Forelimb muscle (tissue), 1 donor: ENCODE measurements at places on chromosomes 1 and 21.

DNA sequence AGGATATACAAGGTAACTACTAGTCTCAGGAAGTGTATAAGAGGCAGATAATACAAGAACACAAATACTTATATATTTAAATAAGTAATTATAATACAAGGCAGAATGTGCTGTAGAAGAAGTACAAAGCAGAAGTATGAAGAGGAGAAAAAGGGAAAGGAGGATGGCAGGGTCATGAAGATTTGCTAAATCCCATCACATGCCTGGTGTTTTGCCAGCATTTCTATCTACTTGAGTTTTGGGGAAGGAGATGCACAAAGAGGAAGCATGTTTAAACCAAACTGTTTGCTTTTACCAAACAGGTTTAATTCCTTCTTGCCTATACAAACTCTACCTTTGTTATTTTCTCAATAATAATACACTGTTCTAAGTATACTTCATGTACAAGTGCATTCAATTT, 60.9 kb upstream of the PODN start:
- no peak for DNase-seq

GRCh38 chr21:19724081-19724480, 1274.1 kb upstream of the NCAM2 start:
- DNase-seq, result no peak

GRCh38 chr1:211473823-211474222, 18.1 kb downstream of the RD3 start:
- no peak for DNase-seq

DNA sequence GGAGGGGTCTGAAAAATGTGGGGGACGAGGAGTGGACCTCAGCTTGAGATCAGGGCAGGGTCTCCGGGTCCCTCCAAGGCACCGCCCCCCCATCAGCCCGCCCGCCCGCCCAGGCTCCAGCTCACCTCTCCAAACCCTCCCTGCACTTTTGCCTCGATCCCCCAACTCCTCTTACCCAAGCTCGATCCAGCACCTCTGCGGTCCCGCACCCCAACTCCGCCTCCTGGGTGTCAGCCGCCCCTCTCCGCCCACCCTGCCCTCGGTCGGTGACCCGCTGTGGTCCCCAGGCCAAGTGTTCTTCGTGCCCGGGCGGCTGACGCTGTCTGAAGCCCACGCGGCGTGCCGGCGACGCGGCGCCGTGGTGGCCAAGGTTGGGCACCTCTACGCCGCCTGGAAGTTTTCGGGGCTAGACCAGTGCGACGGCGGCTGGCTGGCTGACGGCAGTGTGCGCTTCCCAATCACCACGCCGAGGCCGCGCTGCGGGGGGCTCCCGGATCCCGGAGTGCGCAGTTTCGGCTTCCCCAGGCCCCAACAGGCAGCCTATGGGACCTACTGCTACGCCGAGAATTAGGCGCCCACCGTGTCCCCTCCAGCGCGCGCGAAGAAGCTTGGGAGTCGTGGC, 5.7 kb downstream of the HAPLN2 start:
- no peak for DNase-seq

DNA sequence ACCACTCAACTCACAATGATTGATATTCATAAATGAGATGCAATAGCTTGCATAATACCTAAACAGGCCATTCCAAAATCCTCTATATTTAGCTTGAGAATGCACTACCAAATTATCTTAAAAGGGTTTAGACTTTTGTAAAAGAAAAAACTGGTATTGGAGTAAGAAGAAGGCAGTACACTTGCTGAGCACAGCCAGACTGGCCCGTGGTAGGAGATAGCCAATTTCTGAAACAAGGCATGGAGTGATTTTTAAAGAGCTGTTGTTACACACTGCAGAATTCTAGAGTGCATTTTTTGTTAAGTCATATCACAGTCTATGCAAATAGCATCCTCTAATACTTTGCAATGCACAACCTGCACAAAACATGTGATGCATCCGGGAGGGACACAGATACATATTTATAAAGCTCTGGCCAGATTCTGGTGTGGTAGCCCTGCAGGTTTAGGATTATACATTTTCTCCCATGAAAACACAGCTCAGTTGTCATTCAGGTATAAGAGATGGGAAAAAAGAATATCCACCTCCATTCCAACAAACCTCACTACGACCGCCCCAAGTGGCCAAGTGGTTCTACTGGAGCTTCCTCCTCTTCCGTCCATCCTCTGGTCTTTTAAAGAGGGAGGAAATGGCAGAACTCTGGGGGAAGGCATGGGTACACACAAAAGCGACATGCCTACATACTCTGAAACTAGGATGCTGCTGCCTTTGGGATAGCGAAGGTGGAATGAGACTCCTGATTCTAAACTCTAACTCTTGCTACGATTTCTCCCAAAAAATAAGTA, 40.8 kb downstream of the BCAR3 start:
- no peak for DNase-seq

- no peak for DNase-seq
Measured at GRCh38 chr1:234843946-234844345, 234.0 kb upstream of the IRF2BP2 start.

- no peak for DNase-seq
Measured at GRCh38 chr1:52683367-52683940, 14.7 kb downstream of the COA7 start.

GRCh38 chr21:45515241-45516061, 26.8 kb downstream of the SLC19A1 start:
- DNase-seq, result no peak

DNA sequence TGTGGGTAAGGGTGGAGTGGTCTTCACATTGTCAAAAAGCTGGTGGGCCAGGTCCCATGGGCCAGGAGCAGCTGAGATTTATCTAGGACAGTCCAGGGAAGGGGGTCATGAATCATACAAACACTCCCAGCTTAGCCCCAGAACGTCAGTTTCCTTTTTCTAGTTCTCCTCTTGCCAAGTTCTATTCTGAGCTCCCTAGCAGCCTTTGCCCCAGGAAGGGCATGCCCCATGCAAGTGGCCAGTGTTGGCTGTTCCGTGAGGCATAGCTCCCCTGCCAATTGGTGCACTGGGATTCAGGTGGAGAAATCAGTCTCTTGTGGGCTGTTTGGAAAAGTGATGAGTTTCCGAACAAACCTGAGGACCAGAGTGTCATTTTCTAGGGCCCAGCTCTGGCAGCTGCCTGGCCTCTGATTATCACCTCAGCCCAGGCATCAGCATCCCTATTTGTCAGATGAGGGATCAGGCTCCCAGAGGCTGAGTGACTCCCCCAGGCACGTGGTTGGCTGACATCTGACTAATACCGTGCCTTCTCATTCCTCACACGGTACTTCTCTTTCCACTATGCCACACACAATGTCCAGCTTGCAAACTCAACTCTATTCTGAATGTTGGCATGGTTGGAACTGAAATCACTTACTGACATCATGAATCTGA, 14.2 kb upstream of the MYOM3 start:
- no peak for DNase-seq

GRCh38 chr1:155650231-155650757, 38.3 kb downstream of the YY1AP1 start:
- no peak for DNase-seq

GRCh38 chr1:89616844-89617627, 15.9 kb upstream of the LRRC8C start:
- no peak for DNase-seq

DNA sequence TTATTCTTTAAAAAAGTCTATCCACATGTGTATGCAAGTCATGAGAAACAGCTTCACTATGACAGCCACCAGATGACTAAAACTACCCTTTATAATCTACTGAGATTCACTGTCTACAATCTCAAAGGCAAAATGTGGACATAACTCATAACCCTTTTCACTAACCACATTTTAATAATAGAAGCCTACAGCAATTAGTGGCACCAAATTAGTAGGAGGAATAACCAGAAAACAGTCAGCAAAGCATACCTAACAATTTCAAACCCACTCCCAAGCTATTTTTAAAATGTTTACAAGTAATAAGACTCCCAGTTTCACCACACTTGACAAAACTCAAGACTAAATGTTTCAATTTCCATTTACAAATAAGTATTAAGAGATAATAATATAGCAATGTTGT, 442.9 kb downstream of the PTPRC start:
- no peak for DNase-seq

GRCh38 chr1:119587341-119587740, 60.7 kb downstream of the ZNF697 start:
- no peak for DNase-seq

GRCh38 chr1:244636488-244637259, 16.3 kb upstream of the DESI2 start:
- no peak for DNase-seq

DNA sequence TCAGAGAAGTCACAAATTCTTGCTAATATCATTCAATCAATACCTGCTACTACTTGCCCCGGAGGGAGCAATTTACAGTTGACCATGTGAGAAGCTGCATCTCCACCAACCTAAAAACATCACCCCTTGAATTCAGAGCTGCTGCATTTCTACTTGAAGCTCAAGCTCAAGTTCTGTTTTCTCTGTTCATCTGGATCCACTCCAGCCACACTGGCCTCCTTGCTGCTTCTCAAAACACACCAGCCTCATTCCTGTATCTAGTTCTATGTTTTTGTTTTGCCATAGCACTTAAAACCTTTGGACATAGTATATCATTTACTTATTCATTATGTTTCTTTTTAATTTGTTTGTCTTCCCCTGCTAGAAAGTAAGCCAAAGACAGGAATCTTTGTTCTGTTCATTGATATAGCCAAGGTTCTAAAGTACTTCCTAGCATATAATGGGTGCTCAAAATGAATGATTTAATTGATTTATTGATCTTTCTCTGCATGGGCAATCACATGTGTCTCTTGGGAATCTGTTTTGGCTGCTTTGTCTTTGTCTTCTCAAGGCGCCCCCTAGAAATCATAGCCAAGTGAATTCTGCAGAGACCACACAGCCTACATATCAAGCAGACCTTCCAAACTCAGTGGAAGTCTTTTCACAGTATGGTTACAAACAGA, 23.6 kb downstream of the SYF2 start:
- DNase-seq, result no peak

- DNase-seq, result no peak
Measured at GRCh38 chr1:74571891-74572290, 59.5 kb upstream of the LRRC53 start.

DNA sequence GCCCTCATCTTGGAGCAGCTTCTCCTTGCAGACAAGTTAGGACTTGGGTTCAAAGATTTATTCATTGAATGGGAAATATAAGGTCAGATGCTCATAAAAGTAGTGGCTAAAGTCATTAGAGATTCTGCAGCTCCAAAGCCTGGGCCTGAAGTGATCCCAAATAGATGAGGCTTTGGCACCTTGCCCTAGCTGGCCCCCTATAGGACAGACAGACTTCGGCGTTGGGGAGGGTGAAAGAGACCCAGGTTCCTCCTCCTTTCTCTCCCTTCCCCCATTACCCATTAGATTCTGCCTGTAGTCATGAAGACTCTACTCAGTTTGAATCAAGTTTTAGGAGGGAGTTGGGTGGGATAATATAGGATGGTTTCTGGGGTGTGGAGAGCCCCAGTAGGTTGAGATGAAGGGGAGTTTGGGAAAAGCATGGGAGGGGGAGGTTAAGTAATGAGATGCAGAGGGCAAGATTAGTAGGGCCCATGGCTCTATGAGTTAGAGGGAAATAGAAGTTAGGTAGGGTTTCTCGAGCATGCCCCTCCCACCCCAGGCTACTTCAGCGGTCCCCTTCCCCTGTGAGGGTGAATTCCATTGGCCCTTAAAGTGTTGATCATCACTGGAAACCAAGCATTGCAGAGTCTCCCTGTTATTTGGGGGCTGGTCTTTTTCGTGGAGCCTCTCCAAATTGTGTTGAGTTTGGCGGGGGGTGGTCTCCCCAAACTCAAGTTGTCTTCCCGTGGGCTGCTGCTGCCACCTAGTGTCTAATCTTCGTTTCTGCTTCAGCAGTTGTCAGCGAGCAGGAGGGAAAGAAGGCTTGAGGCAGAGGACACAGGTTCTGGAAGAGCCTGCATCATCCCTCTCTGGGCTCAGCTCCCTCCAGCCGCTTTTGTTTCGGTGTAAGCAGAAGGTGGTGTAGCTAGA, 2.1 kb upstream of the AHDC1 start:
- no peak for DNase-seq

DNA sequence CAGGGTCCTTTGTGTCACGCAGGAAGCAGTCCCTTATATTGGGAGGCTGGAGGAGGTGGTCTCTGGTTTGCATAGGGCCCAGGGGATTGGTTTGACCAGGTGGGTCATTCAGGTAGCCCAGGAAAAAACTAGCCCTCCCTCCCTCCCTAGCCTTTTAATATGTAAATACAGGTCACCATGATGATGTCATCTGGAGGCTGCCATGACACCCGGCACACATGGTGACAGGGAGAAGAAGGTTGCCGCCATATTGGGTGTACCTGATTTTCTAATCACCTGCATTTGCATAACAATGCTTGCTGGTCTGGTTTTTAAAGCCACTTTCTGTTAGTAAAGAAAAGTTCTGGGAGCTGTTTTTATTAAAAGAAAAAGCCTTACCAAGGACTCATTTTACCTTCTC, 791.0 kb upstream of the ADGRL4 start:
- no peak for DNase-seq

DNA sequence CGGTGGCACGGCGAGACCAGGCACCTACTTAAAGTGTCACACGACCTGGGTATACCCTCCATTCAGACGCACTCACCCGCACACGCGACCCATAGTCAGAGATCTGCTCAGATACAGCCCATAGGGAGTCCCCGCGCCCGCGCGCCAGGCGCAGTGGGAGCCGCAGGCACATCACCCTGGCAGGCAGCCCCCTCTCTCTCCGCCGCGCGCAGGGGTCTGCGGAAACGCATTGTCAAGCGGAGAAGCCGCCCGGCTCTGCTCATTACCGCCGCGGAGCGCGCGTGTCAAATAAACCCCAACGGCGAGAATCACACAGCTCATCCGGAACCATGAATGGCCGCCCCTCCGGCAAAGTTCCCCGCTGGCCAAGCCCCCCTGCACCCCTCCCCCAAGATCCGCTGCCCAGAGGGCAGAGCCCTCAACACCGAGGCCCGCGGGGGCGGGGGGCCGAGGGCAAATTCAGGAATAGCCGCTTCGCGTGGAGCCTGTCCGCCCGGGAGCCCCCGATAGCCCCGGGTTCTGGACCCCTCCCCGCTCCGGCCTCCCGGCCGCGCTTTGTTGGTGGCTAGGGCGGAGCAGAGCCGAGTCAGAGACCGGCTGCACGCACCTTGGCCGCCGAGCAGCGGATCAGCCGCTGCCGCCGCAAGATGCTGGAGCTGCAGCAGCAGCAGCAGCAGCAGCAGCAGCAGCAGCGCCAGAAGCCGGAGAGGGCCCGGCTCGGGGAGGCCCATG, 522 bp downstream of the LRP8 start:
- DNase-seq, result no peak

DNA sequence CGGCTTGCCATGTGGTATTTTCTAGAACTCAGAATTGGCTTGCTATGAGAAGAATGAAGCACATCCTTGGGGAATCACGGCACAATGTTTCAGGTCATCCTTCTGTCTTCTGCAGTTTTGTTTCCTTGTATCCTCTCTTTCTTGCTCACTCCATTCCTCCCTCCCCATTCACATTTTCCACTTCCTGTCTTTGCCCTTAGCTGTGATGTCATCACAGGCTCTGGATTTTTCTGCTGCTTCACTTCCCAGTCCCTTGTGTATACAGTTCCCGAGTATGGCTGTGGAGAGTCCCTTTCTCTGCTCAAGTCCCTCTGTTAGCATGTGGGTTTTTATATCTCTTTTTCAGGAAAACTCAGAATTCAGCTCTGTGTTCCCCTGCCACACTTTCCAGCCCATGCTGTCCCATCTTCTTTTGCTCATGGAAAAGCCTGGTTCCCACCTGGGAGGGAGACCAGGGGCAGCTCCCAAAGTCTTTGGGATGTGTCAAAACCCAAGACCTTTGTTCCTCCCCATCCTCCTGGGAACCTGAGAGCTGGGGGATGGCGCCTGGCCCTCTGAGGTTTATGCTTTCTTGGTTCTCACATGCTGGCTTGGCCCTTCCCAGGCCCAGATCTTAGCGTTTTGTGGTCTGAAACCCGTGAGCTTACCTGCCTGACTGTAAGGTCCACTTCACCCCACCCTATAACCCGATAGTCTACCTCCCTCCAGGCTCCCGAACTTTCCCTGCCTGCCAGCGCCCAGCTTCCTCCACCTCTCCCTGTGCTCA, 4.8 kb upstream of the RGS16 start:
- DNase-seq, result no peak
